NCI-H1105 treated with DMSO at 0.1 percent for 48 hours (cell line): ENCODE measurements at places on chromosomes 16 and 17.

DNA sequence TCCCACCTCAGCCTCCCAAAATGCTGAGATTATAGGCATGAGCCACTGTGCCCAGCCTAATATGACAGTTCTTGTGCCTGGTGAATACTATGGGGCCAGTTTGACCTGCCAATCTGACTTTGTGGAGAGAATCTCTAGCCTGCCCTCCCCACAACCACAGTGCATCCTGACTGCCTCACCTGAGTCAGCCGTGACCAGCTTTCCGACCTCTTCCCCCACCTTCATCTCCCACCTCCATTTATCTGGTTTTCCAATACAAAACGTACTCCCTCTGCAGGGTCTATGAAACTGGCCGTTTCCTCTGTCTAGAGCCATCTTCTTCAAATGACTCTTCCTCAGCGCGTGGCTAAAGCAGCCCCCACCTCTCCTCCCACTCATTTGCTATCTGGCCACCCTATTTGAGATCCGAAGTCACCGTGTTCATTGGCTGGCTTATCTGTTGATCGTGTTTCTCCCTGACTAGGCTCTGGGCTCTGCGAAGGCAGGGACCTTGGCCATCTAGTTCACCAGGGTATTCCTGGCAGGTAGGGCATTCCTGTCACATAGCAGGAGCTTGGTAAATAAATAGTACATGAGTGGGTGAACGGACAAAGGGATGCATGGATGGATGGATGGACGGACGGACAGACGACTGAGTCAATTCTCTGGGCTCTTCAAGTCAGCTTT is 22.3 kb upstream of the PLLP start:
- no peak for DNase-seq

DNA sequence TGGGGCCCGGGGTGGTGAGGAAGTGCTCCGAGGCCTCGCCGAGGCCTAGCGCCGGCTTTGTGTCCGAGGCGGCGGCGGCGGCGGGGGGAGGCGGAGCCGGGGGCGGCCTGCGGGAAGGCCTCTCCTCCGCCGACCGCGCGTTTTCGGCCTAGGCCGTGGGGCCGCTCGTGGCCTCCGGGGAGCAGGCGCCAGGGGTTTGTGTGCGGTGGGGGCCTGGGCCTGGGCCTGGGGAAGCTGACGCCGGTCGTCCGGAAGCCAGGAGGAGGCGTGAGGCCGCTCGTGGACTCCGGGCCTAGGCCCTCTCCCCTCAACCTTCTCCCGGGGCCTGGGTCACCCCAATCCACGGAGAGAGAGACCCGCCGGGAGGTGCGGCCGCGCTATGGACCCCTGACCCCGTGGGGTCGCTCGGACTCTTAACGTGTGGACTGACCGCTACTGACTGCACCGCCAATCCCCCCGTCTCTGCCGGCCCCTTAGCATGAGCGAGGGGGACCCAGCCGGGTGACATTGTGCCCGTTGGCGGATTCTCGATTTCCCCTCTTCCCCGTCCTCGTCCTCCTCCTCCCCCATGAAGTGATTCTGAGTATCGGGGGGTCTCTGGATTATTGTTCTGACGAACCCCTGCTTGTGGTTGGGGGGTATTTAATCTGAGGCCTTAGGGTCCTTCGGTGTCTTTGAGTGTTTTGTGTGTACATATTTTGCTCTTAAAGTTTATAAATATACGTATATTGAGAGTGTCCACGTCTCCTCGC is 660 bp downstream of the RBBP6 start:
- DNase-seq = no peak

DNA sequence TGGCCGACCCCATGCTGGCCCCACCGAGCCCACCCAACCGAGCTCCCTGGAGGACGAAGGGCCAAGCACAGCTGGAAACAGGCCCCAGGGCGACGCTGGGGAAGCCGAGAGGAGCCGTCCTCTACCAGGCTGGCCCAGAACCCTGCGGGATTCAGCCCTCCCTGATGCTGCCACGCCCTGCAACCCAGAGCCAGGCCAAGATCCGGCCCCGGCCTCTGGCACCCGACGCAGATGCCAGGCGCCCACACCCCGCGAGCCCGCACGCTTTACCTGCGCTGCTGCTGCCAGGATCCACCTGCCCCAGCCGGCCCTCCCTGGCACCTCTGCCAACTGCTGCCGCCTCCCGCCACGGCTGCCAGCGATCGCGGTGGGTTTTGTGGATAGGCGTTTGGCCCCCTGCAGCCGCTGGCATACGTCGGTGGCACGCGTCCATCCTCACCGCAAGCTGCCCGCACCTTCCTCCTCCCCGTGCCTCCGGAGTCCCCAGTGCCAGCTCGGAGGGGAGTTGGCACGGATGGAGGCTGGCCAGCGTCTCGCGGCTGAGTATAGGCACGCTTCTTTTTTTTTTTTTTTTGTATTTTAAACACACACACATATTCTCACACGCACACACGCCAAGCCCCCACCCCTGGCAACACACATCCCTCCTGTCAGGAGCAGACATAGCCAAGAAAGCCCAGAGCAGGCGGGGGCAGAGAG is 41.3 kb upstream of the ACSF3 start:
- peak; percentile 8 for DNase-seq

- DNase-seq = no peak
Observed at GRCh38 chr17:82952019-82952418, 112.2 kb upstream of the ZNF750 start.

DNA sequence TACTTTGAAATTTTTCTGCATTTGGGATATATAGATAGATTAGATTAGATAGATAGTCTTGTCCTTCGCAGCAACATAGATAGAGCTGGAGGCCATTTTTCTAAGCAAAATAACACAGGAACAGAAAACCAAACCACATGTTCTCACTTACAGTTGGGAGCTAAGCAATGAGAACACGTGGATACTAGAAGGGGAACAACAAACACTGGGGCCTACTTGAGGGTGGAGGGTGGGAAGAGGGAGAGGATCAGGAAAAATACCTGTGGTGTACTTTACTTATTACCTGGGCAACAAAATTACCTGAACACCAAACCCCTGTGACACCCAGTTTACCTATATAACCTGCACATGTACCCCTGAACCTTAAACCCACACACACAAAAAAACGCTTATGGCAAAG is 14.3 kb downstream of the PRKAR1A start:
- DNase-seq = no peak

DNA sequence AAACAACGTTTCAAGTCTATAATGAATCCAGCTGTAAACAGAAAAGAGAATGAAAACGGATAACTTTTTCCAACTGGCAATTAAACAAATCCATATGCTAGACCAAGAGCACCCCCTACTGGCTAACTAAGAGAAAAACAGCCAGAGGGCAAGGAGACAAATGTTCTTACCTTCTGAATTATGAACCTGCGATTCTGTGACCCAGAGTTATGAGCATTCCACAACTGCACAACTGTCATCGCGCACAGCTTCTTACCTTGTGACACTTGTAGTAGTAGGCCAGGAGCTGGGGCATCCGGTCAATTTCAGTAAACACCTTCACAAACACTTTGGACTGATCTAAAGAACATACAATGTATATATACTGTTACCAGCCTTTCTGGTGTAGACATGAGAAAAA is 18.6 kb downstream of the COG7 start:
- peak; percentile 75 for DNase-seq

- DNase-seq = no peak
Observed at GRCh38 chr16:74718140-74718539, 17.5 kb upstream of the MLKL start.

DNA sequence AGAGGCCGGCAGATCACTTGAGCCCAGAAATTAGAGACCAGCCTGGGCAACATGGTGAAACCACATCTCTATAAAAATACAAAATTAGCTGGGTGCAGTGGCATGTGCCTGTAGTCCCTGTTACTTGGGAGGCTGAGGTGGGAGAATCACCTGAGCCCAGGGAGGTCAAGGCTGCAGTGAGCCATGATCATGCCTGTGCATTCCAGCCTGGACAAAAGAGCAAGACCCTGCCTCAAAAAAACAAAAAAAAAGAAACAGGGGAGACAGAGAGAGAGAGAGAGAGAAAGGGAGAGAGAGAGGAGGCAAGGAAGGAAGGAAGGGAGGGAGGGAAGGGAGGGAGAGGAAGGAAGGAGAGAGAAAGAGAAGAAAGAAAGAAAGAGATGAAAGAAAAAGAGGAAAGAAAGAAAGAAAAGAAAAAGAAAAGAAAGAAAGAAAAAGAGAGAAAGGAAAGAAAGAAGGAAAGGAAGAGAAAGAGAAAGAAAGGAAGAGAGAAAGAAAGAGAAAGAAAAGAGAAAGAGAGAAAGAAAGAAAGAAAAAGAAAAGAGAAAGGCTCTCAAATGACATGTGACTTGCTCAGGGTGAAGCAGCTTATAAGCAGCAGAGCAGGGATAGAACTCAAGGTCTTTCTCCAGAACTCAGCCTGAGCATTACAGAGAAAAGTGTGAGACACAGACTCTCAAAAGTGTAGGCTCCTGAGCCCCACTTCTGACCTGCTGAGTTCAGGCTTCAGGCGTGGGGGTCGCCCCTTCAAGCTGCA is 15.5 kb downstream of the CX3CL1 start:
- DNase-seq = no peak

GRCh38 chr17:35313875-35314409 is 59.5 kb downstream of the SLFN11 start:
- no peak for DNase-seq

DNA sequence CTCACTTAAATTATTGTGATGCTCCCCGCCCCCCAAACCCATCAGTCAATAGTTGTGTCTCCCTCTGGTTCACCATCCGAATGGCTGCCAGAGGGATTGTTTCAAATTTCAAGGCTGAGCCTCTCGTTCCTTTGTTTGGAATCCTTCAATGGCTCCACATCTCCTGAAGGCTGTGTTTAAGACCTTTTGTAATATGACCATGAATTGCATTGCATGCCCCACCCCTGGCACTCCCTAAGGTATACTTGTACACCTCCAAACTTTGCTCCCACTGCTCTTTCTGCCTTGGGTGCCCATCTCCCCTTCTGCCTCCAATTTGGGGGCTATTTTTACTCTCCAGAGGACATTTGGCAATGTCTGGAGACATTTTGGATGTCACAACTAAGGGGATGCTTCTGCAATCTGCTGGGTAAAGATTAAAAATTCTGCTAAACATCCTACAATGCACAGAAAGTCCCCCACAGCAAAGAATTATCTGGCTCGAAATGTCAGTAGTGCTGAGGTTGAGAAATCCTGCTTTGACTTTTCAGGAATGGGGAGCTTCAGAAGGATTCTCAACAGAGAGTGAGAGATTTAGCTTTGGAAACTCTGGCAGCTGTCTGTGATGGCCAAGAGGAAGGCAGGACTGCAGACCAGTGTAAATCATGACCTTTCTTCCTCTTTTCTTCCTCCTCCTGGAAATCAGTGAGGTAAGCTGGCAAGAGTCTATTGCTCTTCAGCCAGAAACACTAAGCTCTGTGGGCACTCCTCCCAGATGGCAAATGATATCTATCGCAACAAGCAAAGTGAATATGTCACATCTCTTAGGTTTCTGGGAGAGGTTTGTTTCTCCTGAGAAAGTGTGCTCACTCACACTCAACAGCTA is 8.7 kb upstream of the IL4R start:
- no peak for DNase-seq
